ENCODE measurements at places on chromosomes 6 and 20.

GRCh38 chr6:67896476-67896875, 738.6 kb upstream of the ADGRB3 start:
- no peak overlapping the region for H3K27ac ChIP-seq
- no peaks in the 10 kb centered on the region for H3K4me1 ChIP-seq
- H3K27me3 ChIP-seq = no peaks in the 10 kb centered on the region
- no peaks in the 10 kb centered on the region for H3K36me3 ChIP-seq

- no peak for DNase-seq
- no peaks in the 10 kb centered on the region for H3K4me1 ChIP-seq
- H3K4me3 ChIP-seq = no peak overlapping the region
- H3K27ac ChIP-seq = no peak overlapping the region
- no peaks in the 10 kb centered on the region for H3K36me3 ChIP-seq
- no peaks in the 10 kb centered on the region for H3K27me3 ChIP-seq
Measured at GRCh38 chr6:148578489-148578814, 168.4 kb upstream of the UST start.

DNA sequence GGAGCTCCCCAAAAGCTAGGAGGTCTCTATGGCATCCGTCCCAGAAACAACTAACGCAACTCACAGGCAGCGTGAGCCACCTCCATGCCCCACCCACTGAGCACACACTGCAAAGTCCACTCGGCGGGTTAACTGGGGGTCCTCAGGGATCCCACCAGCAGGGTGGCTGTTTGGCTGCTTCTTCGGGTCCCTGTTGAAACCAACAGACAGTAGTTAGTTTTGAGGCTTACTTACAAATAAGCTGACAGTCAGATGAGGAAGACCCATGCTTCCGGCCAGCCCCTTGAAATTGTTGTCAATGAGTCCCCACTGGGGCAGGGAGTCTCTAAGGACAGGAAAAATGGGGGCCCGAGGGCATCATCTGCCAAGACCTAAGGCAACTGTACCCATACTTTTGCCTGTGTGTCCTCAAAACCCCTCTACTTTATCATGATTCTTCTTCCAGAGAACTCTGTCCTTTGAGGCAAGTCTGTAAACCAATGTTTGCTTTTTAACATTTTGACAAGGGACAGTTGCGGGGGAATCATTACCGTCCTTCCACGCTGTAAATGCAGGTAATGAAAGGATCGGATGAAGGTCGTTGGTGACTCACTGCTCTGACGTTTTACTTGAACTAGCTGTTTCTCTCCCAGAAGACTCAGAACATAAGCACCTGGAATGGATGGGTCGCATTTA, 2.2 kb upstream of the PCK1 start:
- no peak overlapping the region for H3K27ac ChIP-seq
- no peaks in the 10 kb centered on the region for H3K4me1 ChIP-seq
- DNase-seq = no peak
- H3K4me3 ChIP-seq = no peak overlapping the region

DNA sequence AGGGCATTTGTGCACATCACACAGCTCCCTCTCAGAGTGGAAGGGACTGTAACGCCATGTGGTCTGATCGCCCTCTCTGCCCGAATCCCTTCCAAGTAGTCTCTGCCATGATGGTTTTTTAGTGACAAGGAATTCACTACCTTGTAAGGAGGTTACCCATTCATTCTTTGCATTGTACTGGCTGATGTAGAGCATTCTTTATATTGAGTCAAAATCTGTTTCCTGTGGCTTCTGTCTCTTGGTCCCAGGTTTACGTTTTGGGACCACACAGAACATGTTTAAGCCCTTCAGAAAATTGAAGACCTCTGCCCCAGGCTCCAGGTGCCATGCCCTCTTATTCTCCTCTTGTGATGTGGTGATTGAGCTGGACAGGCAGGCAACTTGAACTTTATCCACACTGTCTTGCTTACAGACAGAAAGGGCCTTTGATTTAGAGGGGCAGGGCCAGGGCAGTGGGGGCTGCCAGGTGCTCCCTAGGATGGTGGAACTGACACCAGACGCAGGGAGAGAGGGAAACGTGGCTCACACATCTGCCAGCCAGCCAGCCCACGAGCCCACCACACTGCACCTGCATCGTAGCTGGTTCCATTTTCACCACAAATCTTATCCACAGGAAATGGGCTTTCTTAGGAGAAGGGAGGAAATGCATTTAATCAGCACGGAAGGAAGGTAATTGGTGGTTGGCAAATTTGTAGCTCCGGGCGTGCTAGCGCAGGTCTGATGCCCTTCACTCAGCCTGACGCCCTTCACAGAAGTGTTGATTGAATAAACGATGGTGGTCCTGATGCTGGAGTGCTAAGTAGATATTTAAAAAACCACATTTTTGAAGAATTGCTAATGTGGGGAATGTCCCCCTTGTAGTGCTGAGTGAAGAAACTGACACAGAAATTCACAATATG, 78.2 kb downstream of the TCP11 start:
- H3K36me3 ChIP-seq = peaks cover 22% of the 10 kb centered on the region
- DNase-seq = no peak
- H3K27me3 ChIP-seq = no peaks in the 10 kb centered on the region
- no peak overlapping the region for H3K27ac ChIP-seq

Data from thoracic aorta (tissue), 2 donors.